Astrocyte of the hippocampus (primary cell): ENCODE measurements at places on chromosomes 4 and X.

DNA sequence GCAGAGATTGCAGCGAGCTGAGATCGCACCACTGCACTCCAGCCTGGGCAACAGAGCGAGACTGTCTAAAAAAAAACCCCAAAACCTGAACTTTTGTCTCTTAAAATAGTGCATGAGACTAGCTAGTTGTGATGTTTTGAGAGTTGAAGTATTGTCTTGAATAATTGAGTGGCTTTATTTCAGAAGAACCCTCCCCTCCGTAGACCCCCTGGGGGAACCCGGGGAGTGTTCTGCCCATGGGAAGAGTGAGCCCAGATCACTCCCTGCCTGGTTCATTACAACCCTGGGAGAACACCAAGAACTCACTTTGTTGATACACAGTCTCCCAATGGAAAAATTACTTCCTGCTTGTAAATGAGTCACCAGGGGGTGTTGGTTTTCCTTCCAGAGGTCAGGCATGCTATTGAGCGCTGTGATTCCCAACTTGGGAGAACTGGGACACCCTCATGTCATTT lies 65.3 kb upstream of the SHISA3 start:
- DNase-seq: no peak

DNA sequence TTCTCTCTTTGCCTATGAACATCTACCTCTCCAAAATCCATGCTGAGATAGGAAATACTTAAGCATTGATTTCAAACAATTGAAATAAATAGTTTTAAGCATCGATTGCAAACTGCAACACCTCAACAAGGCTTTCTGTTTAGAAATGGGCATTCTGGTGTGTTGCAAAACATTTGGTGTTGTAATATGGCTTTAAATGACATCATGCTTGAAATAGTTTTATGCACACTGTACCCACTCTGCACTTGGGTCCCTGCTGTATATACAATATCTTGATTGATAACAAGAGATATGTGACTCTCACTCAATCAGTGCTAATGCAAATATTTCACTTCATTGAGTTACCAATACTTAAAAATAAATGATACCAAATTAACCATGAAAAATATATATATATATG lies 964.9 kb upstream of the GRIA3 start:
- DNase-seq: no peak

DNA sequence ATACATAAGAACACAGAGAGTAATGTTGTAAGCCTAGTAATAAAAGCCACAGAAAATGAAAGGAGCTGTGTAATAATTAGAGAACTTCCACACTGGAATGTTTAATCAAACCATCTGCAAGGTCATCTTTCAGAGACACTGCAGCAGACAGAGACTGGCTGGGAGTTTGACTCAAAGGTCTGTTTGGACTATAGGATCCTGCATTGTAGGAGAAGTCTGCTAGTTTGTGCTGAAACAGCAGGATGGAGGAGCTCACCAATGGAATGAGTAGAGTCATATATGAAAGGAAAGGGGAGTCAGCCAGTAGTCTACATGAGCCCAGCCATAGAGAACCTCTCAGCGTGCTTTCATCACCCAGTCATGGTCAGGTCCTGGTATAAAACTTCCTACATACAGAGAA lies 4.5 kb upstream of the ACE2 start:
- DNase-seq: no peak

DNA sequence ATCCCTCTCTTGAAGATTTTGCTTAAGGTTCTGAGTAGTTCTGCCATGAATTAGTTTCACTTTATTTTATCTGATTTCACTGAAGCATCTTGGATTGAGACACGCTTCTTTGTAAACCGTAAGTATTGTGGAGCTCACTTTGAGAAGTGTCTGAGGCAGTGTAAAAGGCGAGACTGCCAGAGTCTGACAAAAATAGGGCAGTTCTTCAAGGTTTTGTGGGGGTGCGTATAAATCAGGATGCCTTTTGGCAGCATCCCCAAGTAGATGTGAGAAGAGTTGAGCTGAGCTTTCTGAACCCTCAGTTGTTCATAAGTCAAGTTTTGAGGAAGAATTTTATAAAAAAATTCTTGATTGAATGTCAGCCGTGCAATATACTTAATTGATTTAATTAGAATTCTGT lies 76.3 kb downstream of the RBPJ start:
- no peak for DNase-seq

- DNase-seq: peak; percentile 14
These were observed 107.8 kb upstream of the FMR1 start for GRCh38 chrX:147803948-147804347.

DNA sequence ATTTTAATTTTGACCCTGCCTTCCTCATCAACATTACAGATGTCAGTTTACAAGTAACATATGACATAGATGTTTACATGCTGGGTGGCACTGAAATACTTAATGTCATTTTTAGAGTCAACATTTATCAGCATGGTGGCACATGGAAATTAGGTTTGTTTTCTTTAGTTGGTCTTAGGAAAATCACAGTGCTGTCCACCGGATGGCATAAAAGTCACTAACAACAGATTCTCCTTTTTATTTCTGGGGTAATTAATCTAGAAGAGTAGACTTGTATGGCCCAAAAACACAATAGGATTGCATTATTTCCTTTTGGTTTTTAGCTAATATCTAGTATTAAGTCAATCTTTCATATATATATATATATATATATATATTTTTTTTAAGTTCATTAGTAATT lies 88.6 kb upstream of the HHIP start:
- no peak for DNase-seq

DNA sequence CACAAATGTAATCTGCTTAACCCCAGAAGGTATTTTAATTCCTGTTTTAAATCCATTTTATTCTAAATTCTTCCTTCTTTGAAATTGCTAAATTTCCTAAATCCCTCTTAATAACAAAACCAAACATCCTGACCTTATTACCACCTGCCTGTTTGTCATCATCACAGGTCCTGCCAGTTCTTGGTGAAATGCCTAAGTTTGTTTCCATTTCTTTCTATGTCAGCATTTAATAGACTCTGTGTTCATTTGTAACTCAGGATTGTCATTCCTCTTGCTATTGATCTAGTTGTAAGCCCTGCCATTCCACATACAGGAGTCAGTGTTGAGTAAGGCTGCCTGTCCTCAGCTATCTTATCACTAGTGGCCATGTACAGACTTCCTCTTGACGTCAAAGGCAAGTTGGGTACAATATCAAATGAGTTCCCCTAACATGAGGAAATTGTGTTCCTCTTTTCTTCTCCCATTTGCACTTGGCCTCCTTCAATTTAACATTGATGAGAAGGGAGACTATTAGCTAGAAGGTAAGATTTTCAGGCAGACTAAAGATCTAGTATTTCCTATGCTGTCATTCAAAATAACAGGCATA lies 440.1 kb downstream of the AFF2 start:
- peak; percentile 47 for DNase-seq

- no peak for DNase-seq
These were observed 8.3 kb upstream of the SRPK3 start for GRCh38 chrX:153772316-153773217.

GRCh38 chr4:118390121-118390520 lies 37.3 kb upstream of the PRSS12 start:
- no peak for DNase-seq

DNA sequence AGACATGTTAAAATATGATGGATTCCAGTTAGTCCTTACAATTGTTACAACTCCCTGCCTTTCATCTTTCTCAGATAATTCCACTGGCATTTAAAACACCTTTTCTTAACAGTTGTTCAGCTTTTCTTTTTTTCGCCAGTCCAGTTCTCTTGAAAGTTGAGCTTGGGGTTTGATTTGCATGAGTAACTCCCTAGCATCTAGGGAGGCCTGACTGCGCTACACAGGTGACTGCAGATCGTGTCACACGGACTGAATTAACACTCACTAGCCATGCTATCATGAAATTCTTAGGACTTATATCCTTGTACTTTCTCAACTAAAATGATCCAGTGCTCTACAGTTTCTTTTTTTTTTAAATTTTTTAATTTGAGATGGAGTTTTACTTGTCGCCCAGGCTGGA lies 69.8 kb downstream of the ARHGAP24 start:
- no peak for DNase-seq

DNA sequence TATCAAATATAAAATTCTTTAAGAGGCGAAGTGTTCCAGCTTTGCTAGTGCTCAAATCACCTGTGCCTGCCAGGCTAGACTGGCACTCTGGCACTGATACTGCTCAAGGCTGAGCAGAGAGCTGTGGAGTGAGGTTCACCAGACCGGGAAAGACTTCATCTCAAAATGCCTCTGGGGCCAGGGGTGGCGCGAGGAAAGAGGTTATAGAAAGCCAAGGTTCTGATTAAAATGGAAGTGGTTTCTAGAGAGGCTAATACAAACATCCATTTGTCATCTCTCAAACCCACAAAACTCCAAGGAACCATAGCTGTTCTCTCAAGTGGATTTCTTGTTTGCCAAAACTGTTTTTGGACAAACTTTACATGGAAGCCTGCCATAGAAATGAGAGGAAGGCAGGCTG lies 41.5 kb downstream of the F11 start:
- peak; percentile 80 for DNase-seq
